Regular cardiac myocyte (primary cell): ENCODE measurements at places on chromosomes 6 and 20. TPM values are rescaled to one million over a fixed set of nuclear protein-coding genes. Genes with fewer than 3 reads are reported as not detected.

Gene BPIFB1
- not detected in 2 replicates for total RNA-seq

Gene ESR1
- total RNA-seq = 0.77 and 1.1 TPM in 2 replicates

Gene EMILIN3
- not detected in 2 replicates for total RNA-seq

Gene CLPSL2
- not detected in 2 replicates for total RNA-seq

Gene BMP7
- not detected in 2 replicates for total RNA-seq

Gene KIFC1
- total RNA-seq = 5.9 and 52.1 TPM in 2 replicates

Gene MAFB
- total RNA-seq = under 0.01 and 0.19 TPM in 2 replicates
